ENCODE measurements at places on chromosomes 3 and 15.

DNA sequence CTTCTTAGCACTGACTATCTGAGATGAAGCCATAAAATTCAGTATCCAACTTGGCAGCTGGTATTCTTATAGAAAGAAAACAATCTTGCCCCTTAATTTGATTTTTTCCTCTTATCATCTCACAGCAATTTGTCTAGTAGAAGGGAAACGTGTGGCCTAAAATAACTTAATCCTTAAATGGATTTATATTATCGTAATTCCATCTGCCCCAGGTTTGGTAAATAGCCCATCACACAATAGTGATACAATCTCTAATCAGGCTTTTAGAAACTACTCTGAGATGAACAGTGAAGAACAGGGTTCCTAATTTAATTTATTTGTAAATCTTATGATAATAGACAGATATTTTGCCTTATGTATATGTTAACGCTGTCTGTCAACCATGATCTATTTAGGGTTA lies 24.8 kb downstream of the PEX5L start:
- DNase-seq = no peak

DNA sequence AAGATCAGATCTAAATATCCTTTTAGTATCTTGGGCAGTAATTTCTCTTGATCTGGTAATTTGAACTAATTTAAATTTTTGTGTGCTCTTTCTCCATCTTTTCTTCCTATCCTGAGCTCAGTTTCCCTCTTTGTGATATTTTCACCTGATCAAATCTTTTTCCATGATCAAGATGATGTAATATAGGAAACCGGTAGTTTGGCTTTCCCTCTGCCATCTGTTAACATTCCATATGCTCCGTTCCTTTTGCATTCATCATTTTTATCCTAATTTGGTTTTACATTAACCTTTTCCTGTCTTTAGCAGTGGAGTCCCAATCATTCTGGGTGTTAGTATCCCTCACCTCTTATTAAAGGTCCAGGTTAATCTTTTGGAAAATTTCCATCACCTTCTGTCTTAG lies 5.9 kb upstream of the ABHD6 start:
- DNase-seq = no peak

DNA sequence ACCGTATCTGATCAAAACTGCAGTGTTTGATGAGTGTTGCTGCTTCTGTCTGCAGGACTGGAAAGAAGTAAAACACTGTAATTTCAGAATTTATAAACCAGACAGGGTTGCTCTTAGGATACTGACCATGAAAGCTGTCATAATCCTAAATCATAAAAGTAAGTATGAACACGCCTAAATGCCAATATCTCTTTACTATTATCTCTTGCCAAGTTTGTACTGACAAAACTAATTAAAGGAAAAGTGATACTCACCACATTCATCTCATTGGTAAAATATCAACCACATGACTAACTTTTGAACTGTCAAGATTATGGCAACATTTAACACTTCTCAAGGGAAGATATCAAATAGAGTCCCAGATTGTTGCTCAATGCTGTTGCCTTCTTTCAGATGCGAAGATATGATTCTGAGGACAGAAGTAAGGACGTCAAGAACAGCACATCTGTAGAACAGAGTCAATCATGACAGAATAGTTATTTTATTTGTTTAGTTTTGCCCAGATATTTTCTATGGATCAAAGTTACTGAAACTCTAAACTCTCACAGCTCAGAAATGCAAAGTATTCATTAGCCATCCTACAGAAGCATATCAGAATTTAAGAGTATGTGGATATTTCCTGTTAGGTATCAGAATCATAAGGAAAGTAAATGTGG lies 61.4 kb upstream of the COL8A1 start:
- DNase-seq = no peak

GRCh38 chr3:131193641-131194238 lies 167.1 kb downstream of the NEK11 start:
- no peak for DNase-seq

- no peak for DNase-seq
Measured at GRCh38 chr3:59580996-59581395, 531.2 kb upstream of the CFAP20DC start.

GRCh38 chr3:180860180-180860858 lies 52.2 kb upstream of the FXR1 start:
- DNase-seq = no peak

DNA sequence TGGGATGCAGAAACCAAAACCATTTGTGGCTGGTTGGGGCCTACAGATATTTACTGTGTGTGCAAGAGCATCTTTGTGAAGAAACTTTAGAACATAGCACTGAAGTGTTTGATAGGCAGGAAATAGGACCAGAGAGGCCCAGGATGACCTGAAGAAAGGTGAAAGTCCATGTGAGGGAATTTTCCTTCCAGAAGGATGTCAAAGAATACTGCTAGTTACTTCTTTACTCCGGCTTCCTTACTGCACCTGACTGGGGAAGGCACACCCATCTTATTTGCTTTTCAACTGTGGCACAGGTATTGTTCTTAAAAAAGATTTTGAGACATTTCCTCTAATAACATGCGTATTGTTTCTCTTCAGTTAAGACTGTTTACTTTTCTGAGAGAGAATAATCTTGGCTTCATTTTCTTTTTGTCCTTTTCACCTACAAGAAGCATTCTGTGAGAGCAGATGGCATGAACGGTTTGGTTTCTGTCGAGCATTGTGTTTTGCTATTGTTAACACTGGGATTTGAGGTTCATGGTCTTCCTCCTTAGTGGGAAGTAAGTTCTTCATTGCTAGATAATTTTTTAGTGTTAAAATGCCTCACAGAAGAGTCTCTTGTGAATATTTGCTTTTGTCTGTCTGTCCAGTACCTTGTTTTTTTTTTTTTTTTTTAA lies 71.5 kb downstream of the SLCO3A1 start:
- no peak for DNase-seq

DNA sequence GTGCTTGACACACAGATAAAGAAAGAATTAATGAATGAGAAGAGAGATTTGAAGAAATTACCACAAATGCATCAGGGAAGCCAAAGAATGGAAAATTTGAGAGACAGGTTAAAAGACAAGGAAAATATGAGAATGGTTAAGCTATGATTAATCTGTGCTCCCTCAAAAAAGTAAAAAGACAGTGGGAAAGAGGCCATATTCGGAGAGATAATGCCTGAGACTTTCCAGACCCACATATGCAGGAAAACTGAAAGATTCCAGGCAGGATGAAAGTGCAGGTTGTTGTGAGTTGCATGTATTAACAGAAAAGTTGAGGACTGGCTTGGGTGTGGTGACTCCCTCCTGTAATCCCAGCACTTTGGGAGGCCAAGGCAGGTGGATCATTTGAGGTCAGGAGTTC lies 302.3 kb downstream of the UACA start:
- DNase-seq = no peak

- DNase-seq = no peak
Measured at GRCh38 chr3:185216607-185216958, 37.3 kb downstream of the EHHADH start.

- DNase-seq = no peak
Measured at GRCh38 chr15:88395241-88395640, 71.9 kb downstream of the MRPL46 start.

GRCh38 chr3:27165321-27165721 lies 203.9 kb downstream of the NEK10 start:
- DNase-seq = no peak

DNA sequence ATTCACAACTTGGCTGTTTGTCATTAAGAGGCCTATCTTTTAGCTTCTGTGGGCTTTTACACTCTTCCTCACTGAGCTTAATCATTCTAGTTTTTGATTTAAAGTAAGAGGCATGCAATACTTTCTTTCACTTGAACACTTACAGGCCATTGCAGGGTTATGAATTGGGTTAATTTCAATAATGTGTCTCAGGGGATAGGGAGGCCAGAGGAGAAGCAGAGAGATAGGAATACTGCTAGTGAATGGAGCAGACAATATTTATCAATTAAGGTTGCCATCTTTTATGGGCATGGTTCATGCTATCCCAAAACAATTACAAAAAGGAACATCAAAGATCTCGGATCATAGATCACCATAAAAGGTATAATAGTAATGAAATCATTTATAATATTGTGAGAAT lies 189.8 kb downstream of the EPHA3 start:
- DNase-seq = no peak

DNA sequence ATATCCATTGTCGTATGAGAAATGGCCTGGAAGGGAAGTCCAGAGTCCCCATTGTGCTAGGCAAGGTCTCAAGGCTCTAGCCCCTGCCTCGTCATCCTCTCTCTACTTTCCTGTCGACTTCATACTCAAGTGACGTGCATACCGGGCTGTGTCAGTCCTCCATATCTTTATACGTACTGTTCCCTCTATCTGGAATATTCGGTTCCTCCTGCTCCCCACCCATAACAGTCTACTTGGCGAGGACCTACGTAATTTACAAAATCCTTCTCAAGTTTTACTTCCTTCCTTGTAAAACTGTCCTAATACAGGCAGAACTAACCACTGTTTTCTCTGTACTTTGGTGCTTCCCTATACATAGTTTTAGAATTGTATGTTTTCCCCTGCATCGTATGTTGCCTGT lies 2.2 kb upstream of the ALPK3 start:
- no peak for DNase-seq
